ENCODE measurements at places on chromosomes 4 and X.

DNA sequence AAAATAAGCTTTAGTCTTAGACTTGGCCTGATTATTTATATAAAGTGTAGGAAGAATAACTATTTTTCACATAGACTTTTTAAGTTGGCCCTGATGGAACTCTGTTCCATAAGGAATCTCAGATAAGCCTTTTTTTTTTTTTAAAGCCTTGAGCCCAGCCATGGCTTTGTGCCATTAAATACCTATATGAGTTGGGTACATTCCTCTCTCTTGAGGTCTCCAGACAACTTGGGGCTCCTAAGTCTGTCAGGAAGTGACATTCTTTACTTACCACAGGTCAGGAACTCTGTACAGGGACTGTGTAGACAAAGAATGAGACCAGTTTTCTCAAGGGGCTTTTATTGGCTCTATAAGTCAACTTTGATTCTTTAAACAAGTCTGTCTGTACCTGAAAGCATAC is 27.1 kb upstream of the IGFBP7 start:
- DNase-seq = no peak

DNA sequence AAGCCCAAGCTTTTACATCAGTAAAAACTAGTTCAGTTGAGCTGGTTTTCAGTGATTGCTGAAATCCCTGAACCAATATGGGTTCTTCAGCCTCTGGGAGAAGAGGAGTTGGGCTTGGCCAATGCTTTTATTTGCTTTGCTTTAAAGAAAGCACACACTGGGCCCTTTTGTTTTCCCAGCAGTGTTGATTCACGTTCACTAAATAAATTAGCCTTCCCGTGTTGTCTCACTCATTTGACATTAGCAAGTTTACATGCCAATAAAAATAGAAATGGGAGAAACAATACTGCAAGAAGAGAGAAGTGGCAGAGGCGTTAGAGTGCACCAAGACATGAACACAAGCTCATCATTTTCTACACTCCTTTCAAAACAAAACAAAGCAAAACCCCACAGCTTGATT is 136.2 kb downstream of the SHROOM3 start:
- no peak for DNase-seq

DNA sequence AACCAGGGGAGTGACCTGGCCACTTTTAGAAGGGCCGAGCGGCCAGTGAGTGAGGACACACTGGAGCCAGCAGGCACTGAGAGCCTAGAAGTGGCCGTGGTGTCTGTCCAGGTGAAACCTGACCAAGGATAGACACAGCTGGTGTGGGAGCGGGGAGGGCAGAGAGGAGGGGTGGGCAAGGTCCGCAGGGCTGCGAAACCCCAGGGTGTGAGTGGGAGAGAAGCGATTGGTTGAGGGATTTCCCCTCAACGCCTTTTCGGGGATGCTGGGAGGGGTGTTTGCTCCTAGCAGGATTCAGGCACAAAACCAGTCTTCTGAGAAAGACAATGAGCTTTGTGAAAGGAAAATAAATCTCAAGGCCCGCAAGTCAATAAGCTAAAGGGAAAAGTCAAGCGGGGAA is 33.2 kb upstream of the ARSD start:
- DNase-seq = no peak

- no peak for DNase-seq
These were observed 835 bp downstream of the TMEM185A start for GRCh38 chrX:149630681-149631233.

DNA sequence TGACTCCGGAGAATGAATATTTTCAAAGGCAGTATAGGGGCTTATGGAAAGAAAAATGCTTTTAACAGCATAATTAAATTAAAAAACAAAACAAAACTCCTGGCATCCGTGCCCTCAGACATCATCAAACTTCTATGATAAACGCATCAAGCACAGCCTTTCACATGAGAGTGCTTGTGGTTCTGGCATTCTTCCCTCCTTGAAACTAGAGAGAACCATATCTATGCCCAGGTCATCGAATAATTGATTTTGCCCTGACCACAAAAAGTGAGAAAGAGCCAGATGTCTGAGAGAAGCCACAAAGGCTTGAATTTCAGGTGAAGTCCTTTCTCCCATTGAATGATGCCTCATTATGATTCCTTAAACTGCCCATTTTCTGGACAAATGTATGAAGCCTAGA is 286.8 kb downstream of the CBLL2 start:
- no peak for DNase-seq

DNA sequence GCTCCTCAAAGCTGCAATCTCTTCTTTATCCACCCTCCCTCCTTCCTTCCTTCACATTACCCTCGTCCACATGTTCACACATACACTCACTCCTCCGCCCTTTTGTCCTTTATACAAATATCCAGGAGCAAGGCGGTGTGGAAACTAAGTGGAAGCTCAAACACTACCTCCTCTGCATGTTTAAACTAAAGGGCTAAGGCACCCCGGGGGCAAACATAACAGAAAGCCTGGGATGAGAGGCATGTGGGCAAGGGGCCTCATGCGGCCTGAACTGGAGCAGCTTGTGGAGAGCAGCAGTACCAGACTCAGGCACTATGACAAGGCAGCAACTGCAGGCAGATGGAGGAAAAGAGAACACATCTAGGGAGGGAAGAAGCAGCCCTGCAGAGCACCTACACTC is 9.5 kb downstream of the MAB21L2 start:
- DNase-seq = peak; percentile 3

DNA sequence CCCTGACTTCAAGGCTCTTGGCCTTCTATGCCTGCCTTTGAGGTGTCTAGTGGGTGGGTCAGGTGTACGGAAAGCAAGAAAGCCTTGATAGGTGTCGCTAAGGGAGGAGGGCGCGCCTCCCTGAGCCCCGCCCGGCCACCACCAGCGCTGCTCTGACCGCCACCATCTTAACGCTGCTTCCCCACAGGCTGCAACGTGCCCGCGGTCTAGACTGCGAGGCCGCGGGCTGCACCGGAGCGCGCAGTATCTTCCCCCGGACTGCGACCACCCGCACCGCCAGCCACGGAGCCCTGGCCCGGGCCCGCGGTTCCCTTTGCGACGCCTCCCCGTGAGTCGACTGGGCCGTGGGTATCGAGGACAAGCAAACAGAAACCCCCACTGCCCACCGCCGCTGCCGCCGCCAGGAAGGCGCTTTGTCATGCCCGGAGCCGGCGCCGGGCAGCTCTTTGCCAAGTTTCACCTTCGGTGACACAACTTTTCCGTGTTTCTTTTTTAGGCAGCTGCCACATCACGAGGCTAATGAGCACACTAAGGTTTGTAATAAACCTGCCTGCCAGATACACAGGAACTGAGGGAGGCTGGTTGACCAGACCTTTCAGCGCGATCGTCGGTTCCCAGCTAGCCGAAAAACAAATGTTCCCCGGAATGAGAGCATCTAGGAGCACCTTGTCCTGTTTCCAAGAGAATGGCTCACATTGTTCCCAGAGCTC is 335.8 kb upstream of the F9 start:
- no peak for DNase-seq

DNA sequence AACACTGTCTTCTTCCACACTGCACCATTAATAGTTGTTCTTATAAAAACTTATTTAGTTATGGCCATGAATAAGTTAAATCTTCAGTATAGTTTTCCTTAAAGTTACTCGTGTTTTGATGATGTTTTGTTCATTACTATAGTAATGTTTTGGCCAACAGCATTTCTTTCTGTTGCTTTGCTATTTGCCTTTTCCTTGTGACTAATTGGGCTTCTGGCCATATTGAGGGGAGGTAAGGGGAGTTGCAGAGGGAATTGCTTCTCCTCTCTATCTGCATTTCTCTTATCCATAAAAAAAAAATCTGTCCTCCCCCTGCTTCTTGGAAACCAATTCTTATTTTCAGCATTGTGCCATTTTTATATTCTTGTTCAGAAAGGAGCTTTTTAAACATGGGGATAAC is 42.7 kb upstream of the ZCCHC12 start:
- DNase-seq = no peak

DNA sequence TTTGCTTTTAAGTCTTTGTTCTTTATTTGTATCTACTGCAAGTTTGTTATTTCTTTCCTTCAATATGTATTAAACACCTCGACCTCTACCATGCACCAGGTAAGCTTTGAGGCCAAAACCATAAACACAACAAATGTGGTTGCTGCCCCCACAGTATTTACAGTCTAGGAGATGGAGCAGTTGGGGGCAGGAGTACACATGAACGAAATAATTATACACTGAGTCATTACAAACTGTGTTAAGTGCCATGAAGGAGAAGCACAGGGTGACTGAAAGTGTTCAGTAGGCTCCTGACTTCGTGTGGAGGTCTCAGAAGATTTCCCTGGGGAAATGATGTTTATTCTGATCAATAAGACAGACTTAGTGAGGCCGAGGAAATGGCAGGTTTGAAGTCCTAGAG is 30.3 kb downstream of the SLC25A43 start:
- DNase-seq = no peak

DNA sequence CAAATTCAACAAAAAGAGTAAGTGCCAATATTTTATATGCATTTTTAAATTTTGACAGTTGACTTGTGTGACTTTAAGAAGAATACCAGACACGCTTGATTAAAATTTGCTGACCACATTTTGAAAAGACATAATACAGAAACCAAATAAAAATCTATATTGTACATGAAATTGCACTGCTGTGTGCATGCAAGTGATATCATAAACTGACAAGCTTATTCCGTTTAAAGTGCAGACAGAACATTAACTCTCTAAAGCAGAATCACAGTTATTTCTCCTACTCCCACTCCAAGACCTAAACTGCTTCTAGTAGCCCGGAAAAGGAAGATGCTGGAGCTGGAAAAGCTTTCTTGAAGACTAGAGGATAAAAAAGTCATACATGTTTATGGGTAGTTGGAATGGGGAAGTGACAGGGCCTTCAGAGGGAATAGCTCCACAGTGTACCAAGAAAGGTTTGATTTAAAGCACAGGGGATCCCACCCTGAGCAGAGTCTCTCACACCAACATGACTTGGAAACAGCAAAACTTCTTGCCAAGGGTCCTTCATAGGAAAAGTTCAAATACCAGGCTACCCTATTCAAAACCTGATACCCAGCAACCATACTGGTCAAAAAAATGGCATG is 34.1 kb upstream of the NAF1 start:
- no peak for DNase-seq

DNA sequence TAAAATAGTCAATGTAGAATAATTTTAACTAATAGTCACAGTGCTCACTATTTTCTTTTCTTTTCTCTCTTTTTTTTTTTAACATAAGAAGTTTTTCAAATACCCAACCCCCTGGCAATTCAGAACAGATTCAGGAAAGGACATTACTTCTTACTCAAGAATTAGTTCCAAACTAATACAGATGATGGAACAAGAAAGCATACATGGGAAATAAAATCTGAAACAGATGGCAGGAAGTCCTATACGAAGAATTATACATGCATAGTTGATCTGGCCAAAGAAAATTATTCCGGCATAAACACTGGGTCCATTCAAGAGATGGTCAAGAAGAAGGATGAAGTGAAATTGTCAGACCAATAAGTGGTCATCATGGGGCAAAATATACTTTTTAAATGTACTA is 614.4 kb upstream of the INTU start:
- DNase-seq = no peak

DNA sequence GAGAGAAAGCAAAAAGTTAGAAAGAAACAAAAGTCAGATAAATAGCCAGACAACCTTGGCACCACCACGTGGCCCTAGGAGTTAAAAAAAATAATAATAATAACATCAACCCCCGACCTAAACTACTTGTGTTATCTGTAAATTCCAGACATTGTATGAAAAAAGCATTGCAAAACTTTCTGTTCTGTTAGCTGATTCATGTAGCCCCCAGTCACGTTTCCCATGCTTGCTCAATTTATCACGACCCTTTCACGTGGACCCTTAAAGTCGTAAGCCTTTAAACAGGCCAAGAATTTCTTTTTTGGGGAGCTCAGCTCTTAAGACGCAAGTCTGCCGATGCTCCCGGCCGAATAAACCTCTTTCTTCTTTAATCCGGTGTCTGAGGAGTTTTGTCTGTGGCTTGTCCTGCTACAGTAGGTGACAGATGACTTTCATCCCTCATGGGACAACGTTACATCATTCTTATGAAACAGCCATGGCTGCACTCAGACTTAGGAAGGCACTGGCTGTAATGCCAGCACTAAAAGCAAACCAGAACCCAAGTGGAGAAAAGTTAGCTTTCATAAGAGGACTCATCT is 520 bp downstream of the ACOX3 start:
- DNase-seq = peak; percentile 38

DNA sequence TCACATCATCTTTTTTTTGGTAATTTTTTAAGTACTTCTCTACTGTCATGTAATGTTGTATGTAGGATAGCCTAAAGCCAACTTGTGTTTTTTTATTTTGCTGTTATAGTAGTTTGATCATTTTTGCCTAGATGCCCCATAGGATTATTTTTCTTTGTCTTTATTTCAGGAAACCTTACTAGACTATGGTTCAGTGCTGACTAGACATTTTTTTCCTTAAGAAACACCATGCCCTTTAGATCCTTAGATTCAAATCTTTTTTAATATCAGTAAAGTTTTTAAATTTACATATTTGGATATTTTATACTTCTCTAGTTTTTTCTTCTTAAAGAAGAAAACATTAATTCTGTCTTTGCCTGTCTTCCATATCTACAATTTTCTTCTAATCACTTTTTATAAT is 221.3 kb downstream of the IDS start:
- no peak for DNase-seq

DNA sequence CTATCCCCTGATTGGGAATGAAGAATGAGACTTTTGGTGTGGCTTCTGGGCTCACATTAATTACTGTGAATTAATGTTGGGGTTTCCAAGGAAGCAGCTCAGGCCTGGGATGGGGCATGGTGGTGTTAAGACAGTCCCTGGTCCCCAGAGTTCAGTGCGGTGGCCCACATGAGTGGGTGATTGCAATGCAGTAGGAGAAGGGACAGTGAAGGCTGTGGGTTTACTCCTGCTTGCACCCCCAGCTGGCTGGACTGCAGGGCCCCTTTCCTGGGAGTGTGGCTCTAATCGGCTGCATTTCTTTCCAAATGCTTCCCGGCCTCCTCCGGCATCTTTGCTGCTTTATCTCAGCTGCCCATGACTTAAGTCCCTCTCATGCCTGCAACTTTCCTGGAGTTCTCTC is 28.2 kb upstream of the GPR78 start:
- DNase-seq = no peak

DNA sequence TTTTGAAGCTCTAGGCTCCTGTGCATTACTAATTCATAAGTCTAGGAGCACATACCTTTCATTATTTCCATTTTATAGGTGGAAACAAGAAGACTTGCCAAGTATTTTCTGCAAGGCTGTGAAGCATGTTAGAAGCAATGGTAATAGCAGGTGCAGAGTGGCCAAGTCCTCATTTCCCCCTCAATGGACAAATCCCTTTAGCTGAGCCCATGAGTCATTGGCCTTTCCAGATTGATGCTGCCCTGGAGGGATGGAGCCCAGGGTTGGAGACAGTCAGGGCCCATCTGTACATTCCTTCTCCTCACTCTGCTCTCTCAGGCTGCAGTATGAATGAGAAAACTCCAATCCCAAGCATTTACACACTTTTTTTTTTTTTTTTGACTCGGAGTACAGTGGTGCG is 6.6 kb downstream of the MGST2 start:
- no peak for DNase-seq
